HCT116 (cell line): ENCODE measurements at places on chromosomes 16 and 17. TPM values are rescaled to one million over a fixed set of nuclear protein-coding genes. Genes with fewer than 3 reads are reported as not detected.

GRCh38 chr16:85571563-85571812 is 41.6 kb upstream of the GSE1 start:
- no peaks in the 10 kb centered on the region for H3K27me3 ChIP-seq
- H3K4me3 ChIP-seq = no peak overlapping the region
- H3K27ac ChIP-seq = no peak overlapping the region
- H3K4me1 ChIP-seq = peaks cover 34% of the 10 kb centered on the region

Gene HIC1
- 0.64 TPM for total RNA-seq

- H3K4me3 ChIP-seq = no peak overlapping the region
- no peaks in the 10 kb centered on the region for H3K27me3 ChIP-seq
- no peak overlapping the region for H3K27ac ChIP-seq
- no peaks in the 10 kb centered on the region for H3K36me3 ChIP-seq
- DNase-seq = no peak
- H3K4me1 ChIP-seq = no peaks in the 10 kb centered on the region
Measured at GRCh38 chr16:27447301-27447700, 45.3 kb downstream of the IL21R start.

- H3K27me3 ChIP-seq = no peaks in the 10 kb centered on the region
- H3K4me3 ChIP-seq = no peak overlapping the region
- H3K27ac ChIP-seq = no peak overlapping the region
- peaks cover 8% of the 10 kb centered on the region for H3K4me1 ChIP-seq
Measured at GRCh38 chr17:67238991-67239390, 6.0 kb downstream of the HELZ start.

GRCh38 chr17:80353718-80354275 is 61.2 kb upstream of the ENDOV start:
- no peak for DNase-seq
- no peak overlapping the region for H3K27ac ChIP-seq
- no peaks in the 10 kb centered on the region for H3K4me1 ChIP-seq
- no peaks in the 10 kb centered on the region for H3K27me3 ChIP-seq

- H3K27me3 ChIP-seq = no peaks in the 10 kb centered on the region
- no peak overlapping the region for H3K4me3 ChIP-seq
- DNase-seq = no peak
- H3K27ac ChIP-seq = no peak overlapping the region
Measured at GRCh38 chr16:67678354-67679023, 11.9 kb downstream of the C16orf86 start.

Gene GAST
- total RNA-seq = not detected

Gene PRSS36
- not detected for total RNA-seq

Gene SDK2
- total RNA-seq = 0.10 TPM

DNA sequence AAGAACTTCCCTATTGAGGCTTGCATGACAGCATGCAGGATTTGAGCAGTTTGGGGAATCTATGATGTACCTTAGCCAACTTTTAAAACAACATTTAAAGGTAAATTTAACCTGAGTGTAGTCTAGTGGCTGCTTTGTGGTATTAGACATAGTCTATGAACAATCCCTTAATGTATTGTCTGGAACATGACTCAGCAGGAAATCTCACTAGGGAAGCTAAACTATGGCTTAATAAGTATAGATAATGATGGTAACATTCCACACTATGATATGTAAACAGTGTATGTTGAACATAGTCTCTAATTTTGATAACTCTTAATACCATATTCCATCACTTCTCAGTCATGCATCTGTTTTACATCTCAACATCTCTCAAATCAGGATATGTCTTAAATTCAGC is 52.1 kb upstream of the SLC12A3 start:
- no peak for DNase-seq
- no peak overlapping the region for H3K27ac ChIP-seq
- no peaks in the 10 kb centered on the region for H3K27me3 ChIP-seq
- peaks cover 4% of the 10 kb centered on the region for H3K4me1 ChIP-seq
- H3K36me3 ChIP-seq = no peaks in the 10 kb centered on the region
- no peak overlapping the region for H3K4me3 ChIP-seq

DNA sequence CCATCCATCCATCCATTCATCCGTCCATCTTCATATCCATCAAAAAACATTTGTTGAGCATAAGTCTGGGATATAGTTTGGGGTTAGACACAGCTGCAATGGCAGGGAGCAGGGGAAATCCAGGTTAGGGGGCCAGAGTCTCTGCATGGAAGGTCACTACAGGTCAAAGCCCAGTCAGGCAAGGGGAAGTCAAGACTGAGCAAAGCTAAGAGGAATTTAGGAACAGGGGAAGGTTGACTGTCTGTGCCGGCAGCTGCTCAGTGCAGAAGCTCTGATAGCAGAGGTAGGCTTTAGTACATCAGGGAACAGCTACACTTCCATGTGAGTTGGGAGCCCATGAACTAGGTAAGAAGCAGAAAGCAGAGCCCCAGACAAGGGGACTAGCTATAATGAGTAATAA is 68.1 kb downstream of the IRF8 start:
- H3K4me1 ChIP-seq = no peaks in the 10 kb centered on the region

- DNase-seq = no peak
- no peak overlapping the region for H3K4me3 ChIP-seq
- H3K36me3 ChIP-seq = no peaks in the 10 kb centered on the region
- H3K27me3 ChIP-seq = no peaks in the 10 kb centered on the region
- H3K27ac ChIP-seq = no peak overlapping the region
Measured at GRCh38 chr17:62112229-62112628, 47.2 kb upstream of the MED13 start.

- H3K36me3 ChIP-seq = peaks cover 7% of the 10 kb centered on the region; the same call in 1 of the 2 replicates
- DNase-seq = peak; percentile 84
- peak within 1 kb of the TSS; percentile 99 for H3K4me3 ChIP-seq
- no peaks in the 10 kb centered on the region for H3K27me3 ChIP-seq
Measured at GRCh38 chr16:68022728-68023537, at the start of the genes DDX28 and DUS2. TSS of gene DDX28 (minus strand) at chr16:68023232. CDS start at chr16:68023202, 30 bp downstream. TSS of gene DUS2 (plus strand) at chr16:68023284. CDS start at chr16:68038024, 14,740 bp downstream.

DNA sequence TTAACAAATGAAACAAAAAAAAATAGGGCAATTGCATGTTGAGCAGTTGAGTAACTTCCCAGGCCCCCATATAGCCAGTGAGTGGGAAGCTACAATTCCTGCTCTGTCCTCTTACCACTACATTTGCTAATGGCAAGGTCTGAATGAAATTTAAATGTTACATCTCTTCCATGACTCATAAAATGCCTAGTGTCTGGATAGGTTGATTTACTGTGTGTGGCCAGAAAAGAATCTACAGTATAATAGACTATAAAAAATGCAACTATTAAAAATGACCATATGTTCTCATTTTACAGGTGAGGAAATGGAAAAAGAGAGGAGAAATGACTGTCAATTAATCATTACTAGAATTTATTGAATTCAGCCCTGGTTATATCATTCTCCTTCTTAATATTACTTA is 1199.3 kb downstream of the CDH11 start:
- no peak overlapping the region for H3K4me3 ChIP-seq
- no peaks in the 10 kb centered on the region for H3K27me3 ChIP-seq
- H3K36me3 ChIP-seq = no peaks in the 10 kb centered on the region
- no peak for DNase-seq
- no peak overlapping the region for H3K27ac ChIP-seq
- H3K4me1 ChIP-seq = no peaks in the 10 kb centered on the region

- no peaks in the 10 kb centered on the region for H3K36me3 ChIP-seq
- no peak overlapping the region for H3K27ac ChIP-seq
- H3K27me3 ChIP-seq = no peaks in the 10 kb centered on the region
- H3K4me3 ChIP-seq = no peak overlapping the region
- DNase-seq = peak; percentile 13
Measured at GRCh38 chr16:47358816-47359215, 102.0 kb downstream of the ITFG1 start.

DNA sequence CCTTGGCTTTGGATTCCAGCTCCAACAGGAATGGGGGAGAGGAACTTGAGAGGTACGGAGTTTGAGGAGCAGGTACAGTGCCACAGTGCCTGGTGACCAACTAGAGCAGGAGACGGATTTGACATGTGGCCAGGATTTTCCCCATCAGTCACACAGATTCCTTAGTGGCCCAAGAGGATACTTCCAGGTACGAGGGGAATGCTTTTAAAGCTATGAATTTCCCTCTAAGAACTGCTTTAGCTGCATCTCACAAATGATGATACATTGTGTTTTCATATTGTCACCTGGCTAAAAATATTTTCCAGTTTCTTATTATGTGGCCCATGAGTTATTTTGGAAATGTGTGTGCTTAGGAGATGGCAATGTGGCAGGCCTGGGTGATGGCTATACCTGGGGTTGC is 98.3 kb downstream of the ABCC6 start:
- no peak overlapping the region for H3K4me3 ChIP-seq
- no peaks in the 10 kb centered on the region for H3K27me3 ChIP-seq
- H3K27ac ChIP-seq = no peak overlapping the region
- H3K36me3 ChIP-seq = peaks cover 60% of the 10 kb centered on the region
- DNase-seq = no peak

Gene MPP2
- 16.4 TPM for total RNA-seq

DNA sequence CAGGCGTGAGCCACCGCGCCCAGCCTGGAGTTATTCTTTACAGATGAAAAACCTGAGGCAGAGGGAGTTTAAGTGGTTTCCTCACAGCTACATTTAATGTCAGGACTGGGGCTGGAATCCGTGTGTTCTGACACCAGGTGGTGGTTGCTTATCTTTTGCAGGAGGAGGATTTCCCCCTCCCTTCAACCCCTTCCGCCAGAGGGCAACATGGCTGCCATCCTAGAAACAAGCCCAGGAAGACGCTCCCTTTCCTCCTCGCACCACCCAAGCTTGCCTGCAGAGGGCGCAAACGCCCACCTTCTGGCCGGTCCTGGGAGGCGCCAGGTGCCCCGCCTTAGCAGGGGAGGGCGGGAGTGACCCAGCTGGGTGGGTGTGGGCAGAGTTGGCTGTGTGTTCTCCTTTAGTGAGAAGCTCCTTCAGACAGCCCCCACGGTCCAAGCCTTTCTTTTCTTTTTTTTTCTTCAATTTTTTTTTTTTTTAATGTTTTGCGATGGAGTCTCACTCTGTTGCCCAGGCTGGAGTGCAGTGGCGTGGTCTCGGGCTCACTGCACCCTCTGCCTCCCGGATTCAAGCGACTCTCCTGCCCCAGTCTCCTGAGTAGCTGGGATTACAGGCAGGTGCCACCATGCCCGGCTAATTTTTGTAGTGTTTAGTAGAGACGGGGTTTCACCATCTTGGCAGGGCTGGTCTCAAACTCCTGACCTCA is 9.9 kb upstream of the RAP1GAP2 start:
- H3K27me3 ChIP-seq = no peaks in the 10 kb centered on the region
- H3K36me3 ChIP-seq = no peaks in the 10 kb centered on the region
- H3K4me1 ChIP-seq = peaks cover 11% of the 10 kb centered on the region
- no peak overlapping the region for H3K4me3 ChIP-seq
- peak; percentile 84 for DNase-seq

Gene SMIM22
- 3.3 TPM for total RNA-seq

Gene PNMT
- not detected for total RNA-seq

- no peaks in the 10 kb centered on the region for H3K36me3 ChIP-seq
- no peak overlapping the region for H3K4me3 ChIP-seq
- H3K4me1 ChIP-seq = peaks cover 20% of the 10 kb centered on the region
- no peak for DNase-seq
Measured at GRCh38 chr17:28372203-28372944, 880 bp downstream of the SARM1 start.

Gene KRT31
- not detected for total RNA-seq

- H3K36me3 ChIP-seq = no peaks in the 10 kb centered on the region
- DNase-seq = no peak
- H3K27me3 ChIP-seq = no peaks in the 10 kb centered on the region
- peaks cover 2% of the 10 kb centered on the region; the same call in 1 of the 2 replicates for H3K4me1 ChIP-seq
- no peak overlapping the region for H3K4me3 ChIP-seq
Measured at GRCh38 chr17:3740611-3741073, 16.9 kb downstream of the HASPIN start.

- H3K27me3 ChIP-seq = no peaks in the 10 kb centered on the region
- H3K27ac ChIP-seq = peak overlapping the region; percentile 26
- H3K36me3 ChIP-seq = no peaks in the 10 kb centered on the region
- no peak overlapping the region for H3K4me3 ChIP-seq
- peaks cover 17% of the 10 kb centered on the region for H3K4me1 ChIP-seq
- no peak for DNase-seq
Measured at GRCh38 chr16:22198547-22199293, 7.4 kb upstream of the EEF2K start.

Gene CASKIN1
- total RNA-seq = 5.9 TPM

DNA sequence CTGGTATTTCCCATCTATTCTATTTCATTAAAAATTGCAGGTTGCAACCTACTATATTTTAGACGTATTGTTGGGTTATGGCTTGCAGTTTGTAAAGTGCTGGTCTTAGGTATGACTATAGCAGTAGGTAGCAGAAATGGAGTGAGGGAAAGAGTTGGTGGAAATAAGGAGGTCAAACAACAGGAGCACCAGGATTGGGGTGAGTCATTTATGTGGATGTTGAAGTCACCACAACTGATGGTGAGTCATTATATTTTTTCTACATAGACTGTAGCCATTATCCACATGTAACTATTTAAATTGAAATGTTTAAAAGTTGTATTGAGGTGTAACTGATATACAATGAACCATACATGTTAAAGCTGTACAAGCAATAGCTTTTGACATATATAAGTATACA is 25.0 kb upstream of the HS3ST3A1 start:
- H3K36me3 ChIP-seq = no peaks in the 10 kb centered on the region
- no peaks in the 10 kb centered on the region for H3K4me1 ChIP-seq
- no peak overlapping the region for H3K27ac ChIP-seq
- peak; percentile 3 for DNase-seq
- no peak overlapping the region for H3K4me3 ChIP-seq
- H3K27me3 ChIP-seq = no peaks in the 10 kb centered on the region
